ENCODE measurements at places on chromosomes 4 and X.

- DNase-seq, result no peak
These were observed 792 bp downstream of the PPP1R3F start for GRCh38 chrX:49270249-49270921.

DNA sequence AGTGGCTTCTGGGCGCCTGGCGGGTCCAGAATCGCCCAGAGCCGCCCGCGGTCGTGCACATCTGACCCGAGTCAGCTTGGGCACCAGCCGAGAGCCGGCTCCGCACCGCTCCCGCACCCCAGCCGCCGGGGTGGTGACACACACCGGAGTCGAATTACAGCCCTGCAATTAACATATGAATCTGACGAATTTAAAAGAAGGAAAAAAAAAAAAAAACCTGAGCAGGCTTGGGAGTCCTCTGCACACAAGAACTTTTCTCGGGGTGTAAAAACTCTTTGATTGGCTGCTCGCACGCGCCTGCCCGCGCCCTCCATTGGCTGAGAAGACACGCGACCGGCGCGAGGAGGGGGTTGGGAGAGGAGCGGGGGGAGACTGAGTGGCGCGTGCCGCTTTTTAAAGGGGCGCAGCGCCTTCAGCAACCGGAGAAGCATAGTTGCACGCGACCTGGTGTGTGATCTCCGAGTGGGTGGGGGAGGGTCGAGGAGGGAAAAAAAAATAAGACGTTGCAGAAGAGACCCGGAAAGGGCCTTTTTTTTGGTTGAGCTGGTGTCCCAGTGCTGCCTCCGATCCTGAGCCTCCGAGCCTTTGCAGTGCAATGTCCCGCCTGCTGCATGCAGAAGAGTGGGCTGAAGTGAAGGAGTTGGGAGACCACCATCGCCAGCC is at the start of gene ATOH1:
TSS of gene ATOH1 (plus strand) at position 422 of the 663 bp plus-strand sequence. CDS start at position 596, 174 bp downstream.
- no peak for DNase-seq

DNA sequence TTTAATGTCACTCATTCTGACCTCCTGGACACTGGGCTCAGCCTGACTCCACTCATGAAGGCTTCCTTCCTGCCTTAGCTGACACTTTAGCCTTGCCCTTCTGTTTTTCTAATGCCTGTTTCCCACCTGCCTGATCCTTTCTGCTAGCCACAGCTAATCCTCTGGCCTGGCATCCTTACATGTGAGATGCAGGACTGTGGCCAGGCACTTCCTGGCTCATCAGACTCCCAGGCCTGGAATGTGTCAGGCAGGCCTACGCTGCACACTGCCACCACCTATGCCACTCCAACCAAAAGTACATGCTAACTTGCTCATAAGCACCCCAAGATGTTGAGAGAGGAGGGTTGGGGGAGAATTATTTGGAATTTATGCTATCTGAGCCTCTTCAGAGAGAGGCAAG is 138.8 kb upstream of the NALF2 start:
- DNase-seq, result no peak

- DNase-seq, result no peak
These were observed 56.6 kb downstream of the BRCC3 start for GRCh38 chrX:155127940-155128339.

DNA sequence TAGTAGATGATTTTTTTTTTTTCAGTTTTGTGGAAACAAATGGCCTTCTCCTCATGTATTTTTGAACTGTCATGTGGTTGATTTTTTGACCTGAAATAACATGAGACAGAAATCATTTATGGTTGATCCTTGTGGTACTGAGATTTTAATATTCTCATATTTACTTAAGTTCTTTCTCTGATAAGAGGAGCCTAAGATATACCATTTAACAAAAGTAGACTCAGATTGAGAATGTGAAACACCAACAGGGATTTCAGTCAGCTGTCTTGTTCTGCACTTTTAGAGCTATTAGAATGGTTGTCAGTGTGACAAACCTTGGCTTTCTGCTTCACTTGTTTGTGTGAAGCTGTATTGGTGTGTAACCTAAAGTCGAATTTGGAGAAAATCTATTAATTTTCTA is 575.7 kb downstream of the SPOCK3 start:
- DNase-seq, result no peak

- peak; percentile 28 for DNase-seq
These were observed 584 bp downstream of the SUV39H1 start for GRCh38 chrX:48696909-48697727.

DNA sequence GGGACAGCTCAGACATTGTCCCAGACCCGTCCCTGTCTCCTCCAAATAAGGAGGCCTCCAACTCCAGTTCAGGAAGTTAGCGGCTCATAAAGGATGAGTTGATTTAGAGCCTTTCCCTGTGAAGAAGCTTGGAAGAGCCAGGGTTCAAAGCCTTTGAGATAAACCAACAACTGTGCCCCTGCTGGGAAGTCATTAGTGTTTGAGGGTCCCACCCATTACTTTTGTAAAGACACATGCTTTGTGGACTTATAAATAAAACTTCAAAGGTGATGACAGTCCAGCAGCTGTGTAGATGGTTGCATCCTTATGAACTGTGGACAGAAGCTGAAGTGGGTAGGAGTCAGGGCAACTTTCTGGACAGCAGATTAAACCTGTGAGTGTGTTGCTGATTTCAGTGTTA is 86.0 kb upstream of the PGRMC2 start:
- no peak for DNase-seq

GRCh38 chr4:53531585-53532224 is 59.6 kb downstream of the LNX1 start:
- no peak for DNase-seq

- DNase-seq, result no peak
These were observed 11.0 kb upstream of the EIF4E start for GRCh38 chr4:98939892-98940298.

- peak; percentile 17 for DNase-seq
These were observed 211.1 kb downstream of the GUCY2F start for GRCh38 chrX:109270580-109271484.

GRCh38 chrX:11540532-11541377 is 125.0 kb downstream of the ARHGAP6 start:
- DNase-seq, result no peak

DNA sequence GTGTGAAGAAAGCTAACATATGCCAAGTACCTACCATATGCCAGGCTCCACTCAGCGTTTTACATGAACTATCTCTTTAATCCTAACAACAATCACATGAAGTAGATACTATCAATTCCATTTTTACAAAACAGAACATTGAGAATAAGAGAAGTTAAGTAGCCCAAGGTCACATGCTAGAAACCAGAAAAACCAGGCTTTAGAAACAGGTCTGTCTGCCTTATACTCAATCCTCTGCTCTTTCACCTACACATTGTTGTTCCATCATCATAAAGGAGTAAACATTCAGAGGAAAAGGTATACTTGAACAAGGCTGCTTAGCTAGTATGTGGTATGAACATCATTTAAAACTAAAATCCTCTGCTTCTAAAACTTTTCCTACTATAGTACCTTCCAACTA is 42.1 kb downstream of the WDFY3 start:
- no peak for DNase-seq

DNA sequence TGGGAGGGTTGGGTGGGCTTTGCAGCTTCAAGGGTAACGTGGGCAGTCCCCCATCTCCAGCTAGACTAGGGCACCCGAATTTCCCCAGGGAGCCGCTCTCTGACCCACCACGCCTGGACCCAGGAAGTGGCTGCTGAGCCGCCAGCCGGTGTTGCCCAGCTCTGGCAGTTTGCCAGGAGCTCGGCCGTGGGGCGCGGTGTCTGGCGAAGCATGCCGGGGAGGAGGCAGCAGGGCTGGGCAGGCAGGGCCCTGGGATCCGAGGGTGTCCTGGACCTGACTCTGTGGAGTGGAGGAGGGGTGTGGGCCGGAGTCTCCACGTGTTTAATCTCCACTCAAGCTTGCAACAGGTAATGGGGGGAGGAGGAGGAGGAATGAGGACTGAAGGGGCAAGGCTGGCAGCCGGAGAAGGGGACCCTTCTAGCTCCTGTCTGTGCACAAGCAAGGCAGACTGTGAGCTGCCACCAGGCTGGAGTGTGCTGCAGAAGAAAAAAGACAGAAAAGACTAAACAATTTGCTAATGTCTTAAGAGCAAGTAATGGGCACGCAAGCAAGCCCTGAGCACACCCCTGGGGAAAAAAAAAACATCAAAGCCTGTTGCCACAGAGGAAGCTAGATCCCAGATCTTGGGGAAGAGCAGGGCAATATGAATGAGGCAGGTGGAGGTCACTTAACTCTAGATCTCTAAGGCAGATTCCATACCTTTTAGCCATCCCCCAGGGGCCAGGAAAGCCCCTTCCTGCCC is 2.4 kb downstream of the LONRF3 start:
- peak; percentile 12 for DNase-seq

DNA sequence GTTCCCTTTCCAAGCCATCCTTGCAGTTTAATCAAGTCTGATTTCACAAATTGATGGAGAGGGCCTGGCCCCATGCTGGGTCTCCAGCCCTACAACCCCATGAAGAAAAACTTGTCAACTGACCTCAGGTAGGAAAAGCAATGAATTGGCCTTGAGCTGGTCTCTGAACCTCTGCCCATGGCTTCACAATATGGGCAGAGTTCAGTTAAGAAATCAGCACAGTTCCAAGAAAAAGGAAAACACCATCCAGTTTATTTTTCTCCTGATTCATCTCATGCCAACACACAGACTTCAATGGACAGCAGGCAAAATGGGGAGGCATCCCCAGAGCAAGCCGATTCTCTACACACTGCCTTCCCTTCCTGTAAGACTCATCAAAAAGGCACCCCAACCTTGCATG is 3.3 kb downstream of the RIPPLY1 start:
- no peak for DNase-seq

GRCh38 chr4:89000844-89001360 is 56.1 kb downstream of the FAM13A start:
- DNase-seq, result no peak

- DNase-seq, result no peak
These were observed 270.4 kb downstream of the LDB2 start for GRCh38 chr4:16627999-16628398.

DNA sequence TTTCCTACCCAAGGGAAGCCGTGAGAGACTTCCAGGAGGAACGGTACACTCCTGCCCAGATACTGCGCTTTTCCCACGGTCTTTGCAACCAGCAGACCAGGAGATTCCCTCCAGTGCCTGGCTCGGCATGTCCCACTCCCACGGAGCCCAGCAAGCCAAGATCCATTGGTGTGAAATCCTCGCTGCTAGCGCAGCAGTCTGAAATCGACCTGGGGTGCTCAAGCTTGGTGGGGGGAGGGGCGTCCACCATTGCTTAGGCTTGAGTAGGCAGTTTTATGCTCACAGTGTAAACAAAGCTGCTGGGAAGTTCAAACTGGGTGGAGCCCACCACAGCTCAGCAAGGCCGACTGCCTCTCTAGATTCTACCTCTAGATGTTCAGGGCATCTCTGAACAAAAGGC is 284.8 kb upstream of the FGF13 start:
- DNase-seq, result no peak

- DNase-seq, result no peak
These were observed 3.9 kb upstream of the KLHL8 start for GRCh38 chr4:87224141-87224923.

DNA sequence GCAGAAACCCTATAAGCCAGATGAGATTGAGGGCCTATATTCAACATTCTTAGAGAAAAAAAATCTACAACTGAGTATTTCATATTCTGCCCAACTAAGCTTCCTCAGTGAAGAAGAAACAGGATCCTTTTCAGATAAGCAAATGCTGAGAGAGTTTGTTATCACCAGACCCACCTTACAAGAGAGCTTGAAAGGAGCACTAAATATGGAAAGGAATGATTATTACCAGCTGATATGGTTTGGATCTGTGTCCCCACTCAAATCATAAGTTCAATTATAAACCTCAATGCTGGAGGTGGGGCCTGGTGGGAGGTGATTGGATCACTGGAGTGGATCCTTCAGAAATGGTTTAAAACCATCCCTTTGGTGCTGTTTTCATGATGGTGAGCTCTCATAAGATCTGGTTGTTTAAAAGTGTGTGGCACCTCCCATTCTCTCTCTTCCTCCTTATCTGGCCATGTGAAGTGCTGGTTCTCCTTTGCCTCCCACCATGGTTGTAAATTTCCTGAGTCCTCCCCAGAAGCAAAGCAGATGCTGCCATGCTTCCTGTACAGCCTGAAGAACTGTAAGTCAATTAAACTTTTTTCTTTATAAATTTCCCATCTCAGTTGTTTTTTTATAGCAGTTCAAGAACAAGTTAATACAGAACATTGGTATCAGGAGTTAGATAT is 144.2 kb downstream of the MSN start:
- DNase-seq, result no peak

GRCh38 chr4:188767496-188767895 is 628.3 kb downstream of the TRIML1 start:
- no peak for DNase-seq

DNA sequence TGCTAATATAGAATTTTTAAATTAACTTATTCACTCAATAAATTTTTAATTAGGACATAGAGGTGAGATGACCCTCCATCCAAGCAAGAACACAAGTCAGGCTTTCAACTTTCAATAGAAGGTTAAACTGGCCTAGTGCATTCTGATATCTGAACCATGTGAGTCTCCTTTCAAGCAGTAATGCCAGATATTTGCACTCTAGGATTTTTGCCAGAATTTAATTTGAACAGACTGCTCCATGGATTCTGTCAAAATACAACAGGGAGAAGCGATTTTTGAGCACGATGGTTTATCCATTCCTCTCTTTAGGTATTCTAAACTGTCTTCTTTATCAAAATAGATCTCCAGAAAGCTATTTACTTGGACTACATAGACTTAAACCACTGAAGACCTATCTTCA is 72.0 kb upstream of the DCLK2 start:
- no peak for DNase-seq

DNA sequence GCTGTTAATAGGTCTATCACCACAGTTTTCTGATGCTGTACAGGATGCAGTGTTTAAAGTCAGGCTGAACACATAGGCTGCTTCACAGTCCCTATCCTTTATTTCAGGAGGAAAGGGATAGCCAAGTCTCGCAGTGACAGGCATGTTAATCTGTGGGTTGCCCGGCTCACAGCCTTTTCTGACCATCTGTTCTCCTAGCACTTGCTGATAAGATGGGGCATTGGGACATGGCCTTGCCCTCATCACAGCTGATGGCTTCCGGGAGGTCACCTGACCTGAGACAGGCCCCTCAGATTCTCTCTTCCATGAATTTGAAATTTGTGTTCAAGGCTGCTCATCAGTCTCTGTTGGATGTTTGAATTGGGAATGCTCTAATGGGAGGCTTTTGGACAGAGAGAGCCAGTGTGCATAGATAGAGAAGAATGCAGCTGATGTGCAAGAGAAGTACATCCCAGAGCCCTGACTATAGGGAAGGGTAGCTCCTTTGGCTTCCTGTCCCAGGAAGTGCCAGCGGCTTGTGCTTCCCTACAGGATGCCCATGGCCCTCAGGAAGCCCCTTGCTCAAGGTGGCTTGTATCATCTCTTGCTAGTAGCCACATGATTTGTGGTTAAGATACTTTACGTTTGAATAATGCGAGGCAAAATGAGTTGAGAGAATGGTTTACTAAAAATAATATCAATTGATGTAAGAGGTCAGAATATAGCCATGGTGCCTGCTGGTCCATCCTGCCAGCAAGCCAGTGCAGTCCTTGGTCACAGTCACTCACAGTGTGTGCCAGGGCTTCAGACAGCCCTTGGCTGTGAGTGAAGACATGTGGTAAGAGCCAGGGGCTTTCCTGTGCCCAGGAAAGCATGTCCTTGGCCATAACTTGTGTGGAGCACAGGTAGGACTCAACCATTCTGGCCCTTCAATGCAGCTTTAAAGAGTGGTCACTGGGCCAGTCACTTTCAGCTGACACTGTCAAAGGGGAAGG is 88.6 kb downstream of the TSPAN7 start:
- DNase-seq, result no peak

GRCh38 chrX:39367416-39367815 is 566.2 kb downstream of the MID1IP1 start:
- DNase-seq, result no peak

GRCh38 chr4:98406819-98407218 is 145.6 kb downstream of the RAP1GDS1 start:
- no peak for DNase-seq

Data from stimulated activated CD4-positive, alpha-beta T cell treated with anti-CD3 and anti-CD28 coated beads, Interleukin-2, amount 100 ng/mL, for 48 hours (primary cell).